Neural progenitor cell (in vitro differentiated cells): ENCODE measurements at places on chromosomes 1 and 21.

- no peak for DNase-seq
Measured at GRCh38 chr1:31345635-31346034, 27.2 kb downstream of the FABP3 start.

DNA sequence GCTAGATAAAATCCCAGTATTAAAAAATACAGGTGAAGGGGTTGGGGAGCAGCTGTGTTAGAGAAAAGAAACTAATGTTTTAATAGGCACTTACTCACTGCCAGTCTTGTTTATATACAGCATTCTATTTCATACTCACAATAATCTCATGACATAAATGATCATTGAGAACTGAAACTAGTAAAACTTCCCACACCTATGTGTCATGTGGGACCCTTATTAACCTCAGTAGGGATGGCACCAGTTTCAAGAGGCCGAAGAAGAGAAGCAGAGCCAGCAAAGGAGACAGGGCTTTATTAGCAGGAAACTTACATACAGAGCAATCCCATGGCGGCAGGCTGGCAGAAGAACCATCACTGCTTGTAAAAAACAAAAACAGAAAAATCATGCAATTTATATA is 48.8 kb upstream of the KCNH1 start:
- no peak for DNase-seq

DNA sequence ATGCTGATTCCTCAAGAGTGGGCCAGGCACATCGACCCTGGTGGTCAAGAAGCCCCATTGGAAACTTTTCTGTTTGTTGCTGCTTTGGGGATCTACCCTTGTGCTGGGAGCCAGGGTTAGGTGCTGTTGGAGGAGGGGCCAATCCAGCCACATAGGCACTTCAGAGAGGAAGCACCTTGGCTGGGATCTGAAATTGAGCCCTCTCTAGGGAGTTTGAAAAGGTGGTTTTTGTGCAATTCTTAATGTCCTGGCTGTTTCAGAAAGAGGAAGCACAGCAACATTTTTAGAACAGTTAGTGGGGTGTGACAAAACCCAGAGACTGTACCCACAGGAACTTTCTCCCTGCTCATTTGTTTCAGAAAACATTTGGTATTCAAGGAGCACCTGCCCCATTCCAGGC is 17.2 kb upstream of the BEND5 start:
- no peak for DNase-seq

DNA sequence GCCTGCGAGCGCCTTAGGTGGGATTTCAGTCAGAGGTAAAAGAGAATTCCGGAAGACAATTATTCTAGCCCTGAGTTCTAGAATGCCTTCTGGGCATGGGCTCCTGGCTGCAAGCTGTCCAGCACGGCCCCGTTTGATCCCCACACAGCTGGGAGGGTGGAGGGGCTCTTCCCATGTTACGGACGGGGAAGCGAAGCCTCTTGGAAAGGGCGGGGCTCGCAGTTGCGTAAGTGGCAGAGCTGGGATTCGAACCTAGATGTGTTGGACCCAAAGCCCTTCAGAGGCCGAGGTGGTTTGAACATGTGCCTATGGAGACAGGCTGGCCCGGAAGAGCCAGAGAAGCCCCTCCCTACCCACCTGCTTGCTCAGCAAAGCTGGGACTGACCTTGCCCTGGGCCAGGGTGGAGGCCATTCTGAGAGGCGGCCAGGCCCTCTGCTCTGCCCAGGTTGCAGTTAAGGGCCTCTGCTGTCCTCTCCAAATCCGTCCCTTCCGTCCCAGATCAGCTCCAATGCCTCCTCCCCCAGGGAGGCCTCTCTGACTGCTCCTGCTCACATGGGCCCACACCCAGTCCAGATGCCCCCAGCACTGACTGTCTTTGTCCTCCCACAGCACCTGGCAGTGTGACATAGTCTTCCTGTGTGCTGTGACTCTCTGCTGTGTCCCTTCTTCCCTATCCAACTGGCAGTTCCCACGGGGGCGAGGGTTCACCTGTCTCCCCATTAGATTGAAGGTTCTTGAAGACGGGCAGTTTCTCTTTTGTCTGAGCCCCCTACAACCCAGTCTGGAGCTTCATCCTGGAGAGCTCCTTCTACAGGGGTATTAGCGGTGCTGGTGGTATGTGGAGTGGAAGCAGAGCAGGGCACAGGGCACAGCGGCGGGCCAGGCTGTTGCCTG is 1.2 kb upstream of the HSPB7 start:
- no peak for DNase-seq

GRCh38 chr1:215567491-215568298 is 591 bp downstream of the KCTD3 start:
- DNase-seq, result peak; percentile 73

GRCh38 chr21:37803101-37803651 is 113.1 kb downstream of the KCNJ6 start:
- DNase-seq, result no peak
